ENCODE measurements at places on chromosomes 6 and 20.

DNA sequence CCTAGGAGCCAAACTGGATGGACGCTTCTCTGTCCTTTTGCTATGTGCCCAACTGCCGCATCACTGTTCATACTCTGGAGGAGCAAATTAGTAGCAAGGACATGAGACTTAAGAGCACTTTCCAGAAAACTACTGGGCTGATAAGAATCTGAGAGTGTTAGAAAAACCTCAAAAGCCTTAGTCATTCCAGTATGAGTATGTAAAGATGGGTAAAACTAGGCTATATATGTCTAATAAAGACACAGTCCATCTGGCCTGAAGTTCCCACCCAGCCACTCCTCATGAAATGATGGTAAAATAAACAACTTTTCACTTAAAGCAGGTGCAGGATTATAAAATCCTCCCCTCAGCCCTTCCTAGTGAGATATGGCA, 30.6 kb downstream of the SHLD1 start:
- no peak for DNase-seq

- DNase-seq, result no peak
Observed at GRCh38 chr20:5509803-5510202, 193.0 kb upstream of the PROKR2 start.

DNA sequence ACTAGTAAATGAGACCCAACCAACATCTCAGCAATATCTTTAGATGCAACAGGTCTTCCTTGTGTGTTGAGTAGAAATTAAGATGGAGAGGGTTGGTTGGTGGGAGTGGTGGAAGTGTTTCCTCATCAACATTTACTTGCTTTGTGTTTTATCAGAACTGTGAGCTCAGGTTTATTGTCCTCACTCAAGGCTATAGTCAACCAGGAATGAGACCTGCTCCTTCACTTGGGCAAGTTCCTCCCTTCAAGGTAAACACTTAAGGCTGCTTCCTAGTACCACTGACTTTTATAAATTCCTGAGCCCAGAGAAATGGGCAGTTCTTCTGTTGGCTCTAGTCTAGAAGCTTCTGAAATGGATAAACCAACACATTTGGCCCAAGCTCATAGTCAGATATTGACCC, 48.9 kb upstream of the MOCS1 start:
- DNase-seq, result no peak

- no peak for DNase-seq
Observed at GRCh38 chr6:149247385-149247763, 70.1 kb upstream of the TAB2 start.

GRCh38 chr20:23116311-23117089, 30.4 kb upstream of the CD93 start:
- DNase-seq, result no peak

DNA sequence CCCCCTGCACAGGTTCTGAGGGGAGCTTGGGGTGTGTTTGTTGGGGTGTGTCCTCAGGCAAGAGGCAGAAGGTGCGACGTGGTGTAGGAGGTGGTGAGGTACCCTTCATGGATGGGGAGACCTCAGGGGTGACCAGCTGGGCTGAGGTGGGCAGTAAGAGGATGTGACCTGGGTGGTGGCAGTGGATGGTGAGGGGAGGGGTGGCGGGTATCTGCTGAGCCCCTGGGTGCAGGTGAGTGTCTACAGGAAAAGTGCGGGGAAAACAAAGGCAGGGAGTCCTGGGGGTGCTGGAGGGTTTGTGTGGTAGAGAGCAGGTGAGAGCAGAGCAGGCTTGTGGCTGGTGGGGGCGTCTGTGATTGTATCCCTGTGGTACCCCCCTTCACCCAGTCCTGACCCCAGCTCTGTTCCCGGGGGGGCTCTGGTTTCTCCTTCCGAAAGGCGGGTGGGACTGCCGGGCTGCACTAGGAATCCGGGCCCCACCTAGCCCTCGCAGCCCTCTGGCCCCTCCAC, 631 bp downstream of the RAET1L start:
- no peak for DNase-seq

DNA sequence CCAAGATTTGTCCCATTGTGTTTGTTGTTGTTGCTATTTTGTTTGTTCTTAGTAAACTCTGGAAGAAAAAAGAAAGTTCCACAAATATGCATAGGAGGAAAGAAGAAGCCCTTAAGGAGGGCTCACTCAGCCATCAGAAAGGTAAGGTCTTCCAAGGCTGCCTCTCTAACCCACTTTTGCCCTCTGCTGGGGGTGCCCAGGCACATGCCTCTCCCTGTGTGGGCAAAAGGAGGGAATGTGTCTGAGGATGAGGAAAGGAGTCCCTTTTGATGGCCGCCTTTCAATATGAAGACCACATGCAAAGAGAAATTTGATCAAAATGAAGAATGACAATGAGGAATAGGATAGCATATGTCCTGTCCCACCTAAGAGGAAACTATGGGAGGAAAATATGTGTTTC, 248.2 kb upstream of the POU3F2 start:
- DNase-seq, result no peak

DNA sequence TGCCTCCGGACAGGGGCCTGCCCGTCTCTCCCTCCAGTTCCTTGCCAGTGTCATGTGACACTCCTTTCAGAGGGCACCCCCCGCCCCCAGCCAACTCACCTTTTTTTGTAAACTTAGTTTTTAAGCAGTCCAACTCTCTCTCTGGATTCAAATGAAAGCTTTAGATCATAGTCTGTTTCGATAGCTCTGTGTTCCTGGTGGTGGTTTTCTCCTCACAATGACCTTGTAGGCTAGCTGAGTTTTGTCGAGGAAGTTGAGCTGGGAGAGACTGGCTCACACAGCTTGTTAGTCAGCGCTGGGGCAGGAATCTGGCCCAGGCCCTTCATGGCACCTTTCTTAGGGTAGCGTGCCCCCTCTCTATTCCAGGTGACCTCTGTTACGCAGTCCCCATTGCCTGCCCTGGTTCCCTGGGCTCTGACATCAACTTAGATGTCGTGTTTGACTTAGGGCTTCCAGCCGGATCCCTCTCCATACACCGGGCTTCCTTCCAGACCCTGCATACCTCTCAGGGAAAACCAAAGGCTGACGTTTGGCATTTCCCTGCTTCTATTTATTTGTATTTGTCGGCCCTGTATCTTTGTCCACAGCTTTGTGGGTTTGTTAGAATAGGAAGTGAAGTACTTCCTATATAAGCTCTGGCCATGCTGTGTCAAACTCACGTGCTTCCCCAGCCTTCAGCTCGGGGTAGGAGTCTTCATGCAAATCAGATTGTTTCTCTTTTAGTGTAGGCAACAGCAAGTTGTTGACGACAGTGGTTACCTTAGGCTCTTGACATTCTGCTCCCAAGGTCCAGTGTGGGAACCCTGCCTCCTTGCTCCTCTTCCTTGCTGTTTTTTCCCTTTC, 12.7 kb downstream of the IGF2R start:
- DNase-seq, result no peak

- no peak for DNase-seq
Observed at GRCh38 chr20:50247196-50248094, 56.8 kb downstream of the CEBPB start.

- no peak for DNase-seq
Observed at GRCh38 chr6:135269481-135269891, 88.4 kb downstream of the MYB start.

GRCh38 chr20:4810426-4811019, 88.8 kb downstream of the PRND start:
- no peak for DNase-seq

GRCh38 chr20:36308353-36308752, 2.2 kb downstream of the DLGAP4 start:
- no peak for DNase-seq

DNA sequence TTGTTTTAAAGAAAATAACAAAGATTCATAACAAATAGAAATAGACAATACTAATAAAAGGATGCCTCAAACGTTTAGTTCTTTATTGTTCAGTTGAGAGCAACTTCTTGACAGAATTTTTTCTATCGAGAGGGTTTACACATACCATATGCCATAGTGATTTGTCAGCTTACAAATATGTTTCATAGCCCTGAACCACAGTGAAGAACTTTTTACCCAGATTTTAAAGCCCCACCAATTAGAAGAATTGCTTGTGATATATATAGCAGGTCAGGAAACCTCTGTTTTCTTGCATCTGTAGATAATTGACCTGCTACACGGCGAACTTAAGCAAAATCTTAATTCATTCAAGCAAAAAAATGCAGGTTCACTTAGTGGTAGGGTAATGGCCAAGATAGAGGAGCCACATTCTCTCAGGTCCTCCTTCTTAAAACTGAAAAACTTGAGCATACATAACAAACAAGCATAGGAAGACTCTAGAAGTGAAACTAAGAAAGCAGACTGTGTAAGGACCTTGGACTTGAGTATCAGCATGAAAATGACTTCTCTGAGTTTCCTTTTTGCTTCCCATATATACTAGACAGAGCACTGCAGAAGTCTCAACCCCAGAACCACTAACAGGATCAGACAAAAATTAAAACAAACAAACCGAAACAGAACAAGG, 39.5 kb downstream of the CRISP1 start:
- DNase-seq, result no peak

GRCh38 chr6:54516321-54516720, 208.1 kb downstream of the TINAG start:
- no peak for DNase-seq

GRCh38 chr6:75745404-75745803, 3.6 kb upstream of the MYO6 start:
- no peak for DNase-seq

DNA sequence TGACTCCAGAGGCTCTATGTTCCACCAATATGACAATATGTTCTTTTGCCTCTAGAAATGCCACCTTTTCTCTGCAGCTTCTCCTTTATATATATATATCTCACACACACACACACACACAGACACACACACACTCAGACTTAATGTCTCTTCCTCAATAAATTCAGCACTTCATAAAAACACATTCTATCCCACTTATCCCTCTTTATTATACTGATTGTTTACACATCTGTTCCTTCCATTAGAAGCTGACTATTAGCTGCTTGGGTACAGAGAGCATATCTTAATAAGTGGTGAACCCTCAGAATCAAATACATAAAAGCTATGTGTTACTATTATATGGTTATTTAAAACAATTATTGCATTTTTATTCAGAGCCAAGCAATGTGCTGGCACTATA, 23.3 kb downstream of the NRSN1 start:
- no peak for DNase-seq

DNA sequence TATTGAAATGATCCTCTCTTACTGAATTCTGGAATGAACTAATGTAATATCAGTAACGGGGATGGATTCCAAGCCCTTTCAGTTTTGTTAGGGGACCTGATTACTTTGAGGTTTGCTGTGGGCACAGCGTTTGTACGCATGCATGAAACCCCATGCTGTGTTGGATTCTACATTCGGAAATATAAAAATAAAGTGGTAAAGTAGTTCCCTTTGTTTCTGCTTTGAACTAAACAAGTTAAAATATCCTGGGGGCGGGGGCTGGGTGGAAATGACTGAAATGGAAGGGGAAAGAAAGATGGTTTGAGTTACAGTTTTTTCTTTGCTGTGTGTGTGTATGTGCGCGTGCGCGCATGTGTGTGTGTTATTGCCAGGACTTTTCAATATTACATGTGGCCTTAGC, 196.5 kb upstream of the OPRM1 start:
- peak; percentile 95 for DNase-seq

Measured in SK-N-MC (cell line).